ENCODE measurements at places on chromosomes 12 and 14.

GRCh38 chr14:94761348-94761996 lies 8.4 kb downstream of the GSC start:
- DNase-seq, result no peak

DNA sequence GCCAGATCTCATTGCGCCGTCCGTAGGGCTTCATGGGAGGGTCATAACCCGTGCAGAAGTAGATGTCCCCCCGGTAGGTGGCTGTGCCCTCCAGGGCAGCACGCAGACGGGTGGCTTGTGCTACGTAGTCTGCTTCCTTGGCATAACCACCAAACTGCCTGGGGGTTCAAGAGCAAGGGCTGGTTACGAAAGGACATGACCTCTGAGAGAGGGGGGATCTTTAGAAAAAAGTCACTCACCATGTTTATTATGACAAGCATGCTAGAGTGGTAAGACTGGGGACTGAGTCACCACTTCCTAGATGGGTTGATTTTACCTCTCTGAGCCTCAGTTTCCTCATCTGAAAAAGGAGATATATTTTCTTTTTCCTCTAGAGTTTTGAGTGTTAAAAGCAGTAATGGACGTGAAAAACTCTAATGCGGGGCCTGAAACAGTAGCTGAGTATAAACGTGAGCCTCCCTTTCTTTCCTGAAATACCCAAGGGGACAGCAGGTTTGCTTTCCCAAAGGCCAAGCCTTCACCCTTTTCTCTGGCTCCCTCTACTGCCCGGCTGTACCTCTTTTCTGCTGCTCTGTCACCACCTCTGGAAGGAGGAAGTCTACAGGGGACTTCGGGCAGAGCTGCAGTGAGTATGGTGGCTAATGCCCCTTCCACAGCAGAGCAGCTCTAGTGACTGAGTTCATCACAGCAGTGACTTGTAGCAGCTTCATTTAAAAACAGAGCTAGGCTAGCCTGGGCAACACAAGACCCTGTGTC lies 23.5 kb upstream of the GPRC5D start:
- DNase-seq, result peak; percentile 54

- DNase-seq, result peak; percentile 92
Observed at GRCh38 chr12:109804820-109805761, 28.1 kb downstream of the TRPV4 start.

- no peak for DNase-seq
Observed at GRCh38 chr14:91047174-91047753, 13.2 kb downstream of the RPS6KA5 start.

GRCh38 chr14:28001002-28001401 lies 765.6 kb upstream of the FOXG1 start:
- no peak for DNase-seq

DNA sequence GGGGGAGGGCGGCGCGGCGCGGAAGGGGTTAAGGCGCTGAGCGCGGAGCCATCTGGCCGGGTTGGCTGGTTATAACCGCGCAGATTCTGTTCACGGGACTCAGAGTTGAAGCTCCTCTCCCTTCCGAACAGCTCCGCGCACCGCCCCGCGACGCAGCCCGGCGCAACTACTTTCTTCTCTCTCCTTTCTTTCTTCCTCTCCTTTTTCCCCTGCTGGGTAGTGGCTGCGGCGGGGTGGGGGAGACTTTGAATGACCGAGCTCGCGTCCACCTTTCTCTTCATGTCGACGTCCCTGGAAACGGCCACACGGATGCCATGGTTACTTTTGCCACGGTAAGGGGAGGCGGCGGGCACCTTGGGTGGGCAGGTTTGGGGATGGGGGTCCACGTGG lies at the start of gene NTF3:
Gene NTF3 (plus strand): TSS at position 98 of the 390 bp plus-strand sequence. CDS start 217 bp downstream, at position 315.
- peak; percentile 80 for DNase-seq

GRCh38 chr12:48296586-48297282 lies 54.0 kb downstream of the ZNF641 start:
- peak; percentile 78 for DNase-seq

- no peak for DNase-seq
Observed at GRCh38 chr14:32412532-32412931, 83.4 kb downstream of the AKAP6 start.

GRCh38 chr14:100568164-100568997 lies 18.8 kb downstream of the BEGAIN start:
- DNase-seq, result no peak

GRCh38 chr12:133156125-133156690 lies 25.1 kb upstream of the ZNF268 start:
- DNase-seq, result no peak

- peak; percentile 60 for DNase-seq
Observed at GRCh38 chr14:95265106-95266094, 54.3 kb downstream of the CLMN start.

- peak; percentile 11 for DNase-seq
Observed at GRCh38 chr14:30330445-30330844, 228.5 kb upstream of the G2E3 start.

GRCh38 chr14:34711169-34711568 lies 3.2 kb downstream of the CFL2 start:
- DNase-seq, result peak; percentile 79
